ENCODE measurements at places on chromosomes 4 and X.
A peak's percentile ranks its signal among the peaks of the same experiment; 100 is the strongest.

- DNase-seq, result no peak
Observed at GRCh38 chrX:137236837-137237236, 203.0 kb upstream of the GPR101 start.

DNA sequence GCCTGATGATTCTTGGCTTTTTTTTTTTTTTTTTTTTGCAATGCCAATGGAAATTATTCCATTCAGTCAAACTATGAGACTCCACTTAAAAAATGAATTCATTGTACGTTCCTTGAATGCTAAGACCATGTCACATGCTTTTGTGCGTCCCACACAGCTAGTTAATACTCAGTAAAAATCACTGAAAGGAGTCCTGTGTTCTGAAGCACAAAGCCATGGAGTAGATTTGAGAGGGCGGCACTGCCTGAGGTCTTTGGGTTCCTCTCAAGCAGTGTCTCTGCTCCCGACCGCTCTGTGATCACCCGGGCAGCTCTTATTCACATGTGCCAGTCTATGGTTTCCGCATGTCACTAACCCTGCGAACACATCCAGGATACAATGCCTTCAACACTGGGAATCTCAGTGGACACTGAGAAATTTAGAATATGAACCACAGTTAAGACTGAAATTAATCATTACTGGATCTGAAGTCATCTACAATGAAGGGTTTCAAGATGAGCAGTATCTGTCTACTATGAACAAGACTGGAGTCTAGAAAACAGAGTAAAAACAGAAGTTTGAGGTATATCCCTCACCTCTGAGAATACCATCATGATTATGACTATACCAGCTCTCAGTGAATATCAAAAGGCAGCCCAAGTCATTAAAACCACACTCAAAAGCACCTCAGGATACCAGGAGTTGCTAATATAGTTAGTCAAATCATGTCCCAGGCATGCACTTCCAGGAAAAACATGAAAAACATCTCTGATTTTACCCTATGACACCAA, 193.0 kb downstream of the MGST2 start:
- DNase-seq, result no peak

- DNase-seq, result no peak
Observed at GRCh38 chr4:175790083-175790482, 22.0 kb downstream of the GPM6A start.

- DNase-seq, result no peak
Observed at GRCh38 chrX:38211891-38212635, 8.6 kb downstream of the SRPX start.

- DNase-seq, result no peak
Observed at GRCh38 chr4:133620555-133620954, 471.5 kb downstream of the PCDH10 start.

- no peak for DNase-seq
Observed at GRCh38 chr4:165457793-165458192, 79.0 kb downstream of the CPE start.

- DNase-seq, result no peak
Observed at GRCh38 chr4:108717386-108717785, 45.5 kb downstream of the ETNPPL start.

GRCh38 chrX:20789103-20789502, 522.4 kb upstream of the RPS6KA3 start:
- DNase-seq, result no peak

GRCh38 chr4:15343000-15343399, 84.8 kb upstream of the C1QTNF7 start:
- no peak for DNase-seq

DNA sequence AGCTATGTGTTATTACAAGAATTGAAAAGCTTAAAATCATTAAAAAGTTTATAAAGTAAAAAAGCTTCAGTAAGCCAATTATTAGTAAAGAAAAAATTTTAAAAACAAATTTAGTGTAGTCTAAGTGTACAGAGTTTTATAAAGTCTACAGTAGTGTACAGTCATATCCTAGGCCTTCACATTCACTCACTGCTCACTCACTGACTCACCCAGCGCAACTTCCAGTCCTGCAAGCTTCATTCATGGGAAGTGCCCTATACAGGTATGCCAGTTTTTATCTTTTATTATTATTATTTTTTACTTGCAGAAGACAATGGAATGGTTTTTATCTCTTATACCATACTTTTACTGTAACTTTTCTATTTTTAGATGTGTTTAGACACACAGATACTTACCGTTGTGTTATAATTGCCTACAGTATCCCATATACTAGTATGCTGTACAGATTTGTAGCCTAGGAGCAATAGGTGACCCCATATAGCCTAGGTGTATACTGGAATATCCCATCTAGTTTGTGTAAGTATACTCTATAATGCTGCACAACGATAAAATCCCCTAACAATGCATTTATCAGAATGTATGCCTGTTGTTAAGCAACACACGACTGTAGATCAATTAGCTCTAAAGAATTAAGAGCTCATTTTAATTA, 230.7 kb downstream of the DCLK2 start:
- DNase-seq, result no peak

GRCh38 chrX:56232221-56233082, at the start of gene KLF8:
Gene KLF8, plus strand, starts transcription at chrX:56232356. Its CDS starts 979 bp downstream, at chrX:56233335.
- peak; percentile 3 for DNase-seq

DNA sequence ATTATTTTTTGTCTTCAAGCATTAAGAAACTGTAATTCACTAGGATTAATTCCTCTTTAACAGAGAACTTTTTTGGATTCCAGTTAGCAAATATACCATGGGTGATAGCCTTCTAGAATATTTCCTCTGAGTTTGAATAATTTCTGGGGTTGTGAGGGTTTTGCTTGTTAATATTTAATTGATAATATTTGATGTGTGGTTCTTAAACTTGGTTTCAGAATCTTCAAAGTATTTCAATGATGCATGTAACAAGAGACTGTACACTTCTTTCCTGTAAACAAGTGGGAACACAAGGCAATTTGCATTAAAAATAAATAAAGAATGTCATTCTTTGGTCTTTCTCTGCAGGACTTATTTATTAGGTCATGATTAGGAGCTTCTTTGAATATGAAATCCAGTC, 9.5 kb upstream of the C4orf51 start:
- no peak for DNase-seq

DNA sequence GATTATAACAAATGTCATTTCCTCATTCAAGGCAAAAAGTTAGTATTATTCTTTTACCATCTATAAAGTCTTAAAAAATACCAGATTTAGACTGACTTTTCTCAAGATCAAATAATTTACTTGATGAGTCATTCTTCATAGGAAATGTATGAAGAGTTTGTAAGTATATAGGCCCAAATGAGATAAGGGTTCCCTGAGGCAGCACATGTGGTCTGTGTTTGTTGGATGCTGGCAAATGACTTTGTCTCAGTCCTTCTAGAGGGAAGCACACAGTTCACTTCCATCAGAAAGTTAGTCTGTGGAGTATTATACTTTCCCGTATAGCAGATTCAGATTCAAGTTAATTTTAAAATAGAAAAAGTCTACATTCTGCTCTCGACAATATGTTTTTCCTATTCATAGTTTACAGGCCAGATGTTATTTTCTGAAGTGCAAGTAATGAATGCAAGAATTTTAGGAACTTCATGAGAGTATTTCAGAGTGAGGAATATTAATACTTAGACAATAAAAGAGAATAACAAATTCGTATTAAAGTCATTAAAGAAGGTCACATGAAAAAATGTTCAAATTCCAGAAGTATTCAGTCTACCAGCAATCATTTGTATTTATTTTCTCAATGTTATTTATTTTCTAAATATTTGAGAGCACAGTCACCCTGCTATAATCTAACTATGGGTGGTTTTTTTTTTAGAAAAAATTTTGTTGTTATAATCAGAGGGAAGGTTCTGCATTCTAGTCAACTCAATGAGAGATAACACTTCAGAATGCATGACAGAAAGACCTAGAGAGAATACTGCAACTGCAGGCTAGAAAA, 601.8 kb upstream of the ZFP42 start:
- no peak for DNase-seq

GRCh38 chrX:71378732-71379131, 12.6 kb downstream of the TAF1 start:
- no peak for DNase-seq

DNA sequence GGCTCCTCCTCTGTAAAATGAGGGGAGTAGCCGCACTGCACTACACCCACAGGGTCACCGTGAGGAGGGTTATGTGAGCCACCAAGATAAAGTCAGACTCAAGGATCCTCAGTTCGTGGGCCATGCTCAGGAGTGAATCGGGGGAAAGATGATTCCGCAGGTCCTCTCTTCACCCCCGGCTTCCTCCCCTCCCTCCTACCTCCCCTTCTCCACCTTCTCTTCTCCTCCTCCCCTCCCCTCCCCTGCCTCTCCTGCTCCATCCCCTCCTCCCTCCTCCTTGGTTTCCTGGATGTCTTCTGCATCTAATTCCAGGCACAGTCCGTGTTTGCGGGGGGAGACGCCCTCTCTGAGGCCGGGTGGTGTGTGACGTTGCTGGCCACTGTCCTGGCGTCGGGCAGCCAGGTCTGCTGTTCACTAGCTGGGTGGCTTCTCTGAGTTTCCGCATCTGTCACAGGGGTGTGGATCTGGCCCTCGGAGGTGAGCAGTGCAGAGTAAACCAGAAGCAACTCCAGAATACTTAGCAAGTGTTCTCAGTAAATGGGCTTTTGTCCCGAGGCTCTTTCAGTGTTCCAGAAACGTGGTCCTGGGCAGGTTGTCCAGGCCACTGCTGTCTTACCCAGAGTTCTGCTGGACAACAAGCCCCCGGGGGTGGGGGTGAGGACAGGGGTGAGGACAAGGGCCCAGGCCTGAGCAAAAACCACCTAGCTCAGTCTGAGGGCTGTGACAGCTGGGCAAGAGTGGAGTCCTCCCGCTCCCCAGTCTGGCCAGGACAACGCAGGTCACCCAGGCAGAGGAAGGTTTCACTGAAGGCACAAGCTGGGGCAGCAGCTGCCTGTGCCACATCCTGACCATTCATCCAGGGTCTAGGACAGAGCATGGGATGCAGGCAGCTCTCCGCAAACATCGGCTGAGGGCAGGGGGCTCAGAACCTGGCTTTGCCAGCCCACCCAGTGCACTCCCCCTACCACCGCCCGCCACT, 92.4 kb downstream of the PPP2R2C start:
- DNase-seq, result no peak

GRCh38 chr4:40180356-40180755, 16.5 kb upstream of the RHOH start:
- no peak for DNase-seq

DNA sequence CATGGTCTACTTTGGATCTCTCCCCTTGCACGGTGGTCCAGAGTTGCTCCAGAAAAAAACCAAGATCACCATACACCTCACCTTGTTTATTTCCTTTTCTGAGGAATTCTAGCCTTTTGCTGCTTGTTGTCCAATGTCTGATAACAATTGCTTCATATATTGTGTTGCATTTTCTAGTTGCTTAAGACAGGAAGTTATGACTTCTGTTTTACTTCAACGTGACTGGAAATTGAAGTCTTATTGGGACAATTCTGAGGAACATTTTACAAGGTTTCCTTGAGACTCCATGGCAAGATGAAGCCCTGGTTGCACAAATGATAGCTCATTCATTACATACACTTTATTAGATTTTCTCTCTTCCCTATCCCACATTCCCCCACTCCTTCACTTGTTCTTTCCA, 5.2 kb downstream of the CXCL1 start:
- DNase-seq, result no peak

DNA sequence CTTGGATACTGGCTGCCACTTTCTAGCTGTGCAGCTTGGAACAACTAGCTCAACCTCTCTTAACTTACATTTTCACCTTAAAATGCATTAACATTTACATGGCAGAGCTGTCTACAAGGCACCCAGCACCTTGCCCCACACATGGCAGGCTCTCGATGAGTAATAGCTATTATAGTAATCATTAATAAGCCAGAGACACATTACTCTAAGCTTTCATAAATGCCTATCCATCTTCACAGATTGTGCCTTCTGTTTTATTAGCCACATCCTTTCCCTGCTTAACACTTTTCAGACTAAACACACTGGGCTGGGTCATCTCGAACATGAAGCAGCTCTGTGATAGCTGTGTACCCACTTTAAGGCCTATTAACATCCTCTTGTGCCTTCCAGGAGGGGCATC, 83.8 kb upstream of the UCP1 start:
- DNase-seq, result no peak
